ENCODE measurements at places on chromosomes 16 and 17.

DNA sequence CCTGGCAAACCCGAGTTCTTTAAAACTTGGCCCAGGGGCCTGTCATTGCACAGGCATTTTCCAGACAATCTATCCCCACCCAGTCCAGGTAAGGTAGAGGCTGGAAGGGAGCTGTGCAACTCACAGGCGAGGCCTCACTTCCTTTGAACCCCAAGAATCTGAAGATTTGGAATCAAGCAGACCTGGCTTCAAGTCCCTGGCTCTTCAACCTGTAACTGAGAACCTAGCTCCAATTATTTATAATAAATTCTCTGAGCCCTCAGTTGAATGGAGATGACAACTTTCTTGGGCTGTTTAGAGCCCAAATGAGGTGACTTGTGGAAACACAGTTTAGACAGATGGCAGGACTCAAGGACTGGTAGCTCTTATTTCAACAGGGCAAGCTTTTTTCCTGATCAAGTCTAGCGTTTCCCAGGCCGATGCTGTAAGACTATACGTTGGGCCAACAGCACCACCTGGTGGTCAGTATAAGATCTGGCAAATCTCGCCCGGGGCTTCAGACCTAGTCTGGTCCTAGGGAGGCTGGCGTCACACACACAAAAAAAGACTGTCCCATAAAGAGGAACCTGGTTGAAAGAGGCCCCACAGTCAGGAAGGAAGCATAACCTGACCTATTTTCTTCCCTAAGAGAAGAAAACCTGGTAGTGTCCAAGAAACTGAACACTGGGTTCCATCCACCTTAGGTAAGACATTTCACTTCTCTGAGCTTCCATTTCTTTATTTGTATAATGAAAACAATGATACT is 117.9 kb downstream of the C17orf67 start:
- peak; percentile 75 for DNase-seq

DNA sequence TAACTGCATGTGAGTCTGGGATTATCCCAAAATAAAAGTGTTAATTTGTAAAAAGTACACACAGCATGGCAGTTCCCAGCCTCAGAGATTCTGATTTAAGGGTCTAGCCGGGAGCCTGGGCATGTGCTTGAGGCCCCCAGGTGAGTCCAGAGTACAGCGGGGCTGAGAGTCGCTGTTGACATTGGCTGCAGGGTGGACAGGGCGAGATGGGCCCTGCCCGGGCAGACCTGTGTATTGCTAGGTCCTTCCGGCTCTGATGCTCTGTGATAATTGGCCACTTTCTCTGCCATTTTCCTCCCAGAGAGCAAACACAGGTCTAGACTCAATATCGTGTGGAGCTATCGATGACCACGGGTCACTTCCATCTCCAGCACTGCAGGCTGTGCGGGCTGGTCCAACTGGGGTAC is 73.6 kb downstream of the ABCC6 start:
- DNase-seq, result no peak

DNA sequence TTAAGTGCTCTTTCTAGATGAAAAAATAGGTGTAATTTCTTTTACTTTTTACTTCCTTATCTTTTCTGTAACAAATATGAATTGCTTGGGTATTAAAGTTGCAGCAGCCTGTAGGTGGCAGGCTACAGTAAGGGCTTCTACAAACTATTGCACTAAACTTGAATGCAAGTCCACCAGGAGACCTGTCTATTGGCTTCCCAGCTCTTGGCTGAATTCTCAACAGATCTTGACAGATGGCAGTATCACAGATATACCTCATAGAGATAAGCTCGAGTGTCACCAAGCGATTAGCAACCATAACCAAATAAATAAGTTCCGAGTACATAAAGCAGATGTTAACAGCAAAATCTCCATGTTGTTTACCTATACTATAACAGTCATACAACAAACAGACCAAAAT is 5.9 kb downstream of the BBS2 start:
- peak; percentile 43 for DNase-seq

- no peak for DNase-seq
Measured at GRCh38 chr16:87976665-87977064, 25.4 kb downstream of the BANP start.

GRCh38 chr17:75978938-75979704 is at the start of the genes ACOX1 and TEN1:
Gene ACOX1, minus strand, starts transcription at chr17:75979166. Its CDS starts 93 bp downstream, at chr17:75979073.
Gene TEN1, plus strand, starts transcription at chr17:75979240. Its CDS starts 6,953 bp downstream, at chr17:75986193.
- DNase-seq, result peak; percentile 95

- DNase-seq, result no peak
Measured at GRCh38 chr16:67301080-67301782, 21.9 kb downstream of the PLEKHG4 start.

DNA sequence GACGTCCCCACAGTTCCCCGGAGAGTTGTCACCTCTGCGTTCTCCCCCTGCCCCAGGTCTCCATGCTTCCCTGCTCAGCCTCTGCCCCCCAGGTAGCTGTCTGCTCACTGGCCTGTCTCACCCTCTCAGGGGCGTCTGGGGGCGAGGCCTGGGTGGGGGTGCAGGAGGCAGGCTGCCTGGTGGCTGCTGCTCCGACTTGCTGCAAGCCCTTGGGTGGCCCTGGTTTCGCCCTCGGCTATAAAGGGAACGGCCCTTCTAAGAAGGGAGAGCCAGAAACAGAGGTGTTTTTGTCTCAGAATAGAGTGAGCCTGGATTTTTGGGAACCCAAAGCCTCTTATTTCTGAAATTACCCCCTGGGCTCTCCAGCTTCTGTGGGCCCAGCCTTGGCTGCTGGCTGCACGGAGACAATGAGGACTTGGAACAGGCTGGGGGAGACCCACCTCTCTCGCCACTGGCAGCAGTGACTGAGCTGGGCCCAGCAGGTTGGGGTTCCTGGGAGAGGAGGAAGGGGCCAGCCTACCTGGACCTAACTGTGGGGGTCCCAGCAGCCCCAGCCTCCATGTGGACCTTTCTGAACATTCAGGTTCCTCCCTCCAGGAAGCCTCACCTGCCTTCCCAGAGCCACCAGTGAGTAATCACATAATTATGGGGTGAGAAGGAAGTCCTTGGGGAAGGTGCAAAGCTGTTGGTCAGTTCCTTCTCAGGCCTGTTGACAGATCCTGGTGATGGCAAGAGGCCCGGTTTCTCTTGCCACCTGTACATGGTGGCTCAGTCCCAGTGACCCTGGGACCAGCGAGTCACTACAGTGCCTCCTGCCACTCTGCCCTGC is 15.5 kb upstream of the SPNS2 start:
- no peak for DNase-seq

- DNase-seq, result no peak
Measured at GRCh38 chr17:73510981-73511718, 133.1 kb downstream of the SDK2 start.

DNA sequence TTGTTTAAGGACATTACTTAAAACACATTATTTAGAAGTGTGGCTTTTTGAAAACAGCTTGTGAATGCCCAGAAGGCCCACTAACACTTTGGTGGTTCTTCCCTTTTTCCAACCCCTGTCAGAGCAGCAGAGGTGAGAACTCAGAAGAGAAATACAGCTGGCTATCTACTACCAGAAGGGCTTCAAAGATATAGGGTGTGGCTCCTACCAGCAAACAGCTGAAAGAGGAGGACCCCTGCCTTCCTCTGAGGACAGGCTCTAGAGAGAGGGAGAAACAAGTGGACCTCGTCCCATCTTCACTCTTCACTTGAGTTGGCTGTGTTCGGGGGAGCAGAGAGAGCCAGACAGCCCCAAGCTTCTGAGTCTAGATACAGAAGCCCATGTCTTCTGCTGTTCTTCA is 6.9 kb upstream of the RAPGEFL1 start:
- no peak for DNase-seq

Data from activated CD8-positive, alpha-beta memory T cell treated with anti-CD3 and anti-CD28 coated beads, Interleukin-2, amount 50 U/mL, for 4 hours (primary cell).